ENCODE measurements at places on chromosomes 7 and 10. TPM values are rescaled to one million over a fixed set of nuclear protein-coding genes. Genes with fewer than 3 reads are reported as not detected.

The RET gene
- 0.37 TPM for total RNA-seq

The SPDYE2 gene
- total RNA-seq = not detected

The OIT3 gene
- not detected for total RNA-seq

The ZNF394 gene
- total RNA-seq = 12.7 TPM

The ZNF804B gene
- total RNA-seq = not detected
